AG04449 (cell line): ENCODE measurements at places on chromosomes 2 and 18.

DNA sequence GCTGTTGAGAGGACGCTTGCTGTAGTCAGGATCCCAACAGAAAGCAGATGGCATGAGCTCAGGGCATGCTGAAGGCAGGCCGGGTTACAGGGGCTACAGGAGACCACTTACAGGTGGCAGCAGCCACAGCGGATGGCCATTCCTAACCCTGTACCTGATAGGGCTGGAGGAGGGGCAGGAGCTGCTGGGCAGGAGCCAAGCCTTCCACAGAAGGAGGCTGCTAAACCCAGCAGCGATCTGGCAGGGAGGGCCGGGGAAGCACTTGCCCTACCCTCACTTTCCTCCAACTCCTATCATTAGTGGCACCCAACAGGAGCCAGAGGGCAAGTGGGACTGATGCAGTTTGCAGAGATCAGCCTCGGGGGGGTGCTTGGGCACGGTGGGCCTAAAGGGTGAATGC is 2.0 kb downstream of the ASB18 start:
- DNase-seq, result no peak

DNA sequence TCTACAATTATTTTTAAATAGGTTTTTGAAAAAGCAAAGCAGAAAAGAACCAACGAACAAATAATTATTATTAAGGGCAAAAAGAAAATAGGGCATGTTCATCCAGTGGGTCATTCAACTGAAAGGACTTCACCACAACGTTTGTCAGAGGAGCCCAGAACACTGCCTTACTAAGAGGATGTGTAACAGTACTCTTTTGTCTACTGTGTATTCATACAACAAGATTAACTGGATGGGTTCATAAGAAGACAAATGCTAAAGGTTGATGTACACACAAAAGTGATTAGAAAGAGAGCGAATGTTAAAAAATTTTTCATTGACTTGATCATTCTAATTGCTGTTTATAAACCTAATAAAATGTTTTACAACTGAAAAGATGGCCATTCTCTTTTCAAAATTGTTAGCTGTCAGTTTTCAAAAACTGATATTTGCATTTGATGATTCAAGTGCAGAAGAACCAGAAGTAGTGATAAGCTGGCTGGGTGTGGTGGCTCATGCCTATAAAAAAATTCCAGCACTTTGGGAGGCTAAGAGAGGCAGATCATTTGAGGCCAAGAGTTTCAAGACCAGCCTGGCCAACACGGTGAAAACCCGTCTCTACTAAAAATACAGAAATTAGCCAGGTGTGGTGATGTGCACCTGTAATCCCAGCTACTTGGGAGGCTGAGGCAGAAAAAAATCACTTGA is 33.1 kb downstream of the MGAT4A start:
- DNase-seq, result no peak

- DNase-seq, result no peak
Observed at GRCh38 chr18:42706618-42707017, 408.9 kb downstream of the RIT2 start.

GRCh38 chr2:170265321-170265720 is 87.4 kb downstream of the MYO3B start:
- no peak for DNase-seq

- no peak for DNase-seq
Observed at GRCh38 chr18:35581546-35581897, at the start of gene GALNT1. Gene GALNT1, plus strand, starts transcription at chr18:35581740. Its CDS starts 72,923 bp downstream, at chr18:35654663.

DNA sequence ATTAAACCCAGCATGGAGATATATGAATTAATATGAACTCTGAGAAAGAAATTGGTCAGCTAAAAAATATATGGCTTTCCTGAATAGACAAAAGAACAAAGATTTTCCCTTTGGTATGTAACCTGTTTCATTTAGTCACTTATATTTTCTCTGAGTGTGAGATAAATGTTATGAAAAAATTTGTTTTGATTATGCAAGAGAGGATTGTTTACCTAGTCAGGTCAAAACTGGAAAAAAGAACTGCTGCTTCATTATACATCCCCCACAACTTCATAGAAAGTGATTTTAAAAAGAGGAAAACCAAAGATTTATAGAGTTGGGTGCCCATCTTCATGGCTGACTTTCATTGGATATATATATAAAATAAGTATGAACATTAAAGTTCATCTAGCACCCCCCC is 242.2 kb upstream of the FN1 start:
- DNase-seq, result no peak

GRCh38 chr2:147567136-147567535 is 277.7 kb upstream of the ACVR2A start:
- DNase-seq, result no peak

- DNase-seq, result no peak
Observed at GRCh38 chr2:189555232-189555631, 25.4 kb downstream of the SLC40A1 start.

GRCh38 chr2:183215917-183216316 is 91.7 kb downstream of the NUP35 start:
- DNase-seq, result no peak

DNA sequence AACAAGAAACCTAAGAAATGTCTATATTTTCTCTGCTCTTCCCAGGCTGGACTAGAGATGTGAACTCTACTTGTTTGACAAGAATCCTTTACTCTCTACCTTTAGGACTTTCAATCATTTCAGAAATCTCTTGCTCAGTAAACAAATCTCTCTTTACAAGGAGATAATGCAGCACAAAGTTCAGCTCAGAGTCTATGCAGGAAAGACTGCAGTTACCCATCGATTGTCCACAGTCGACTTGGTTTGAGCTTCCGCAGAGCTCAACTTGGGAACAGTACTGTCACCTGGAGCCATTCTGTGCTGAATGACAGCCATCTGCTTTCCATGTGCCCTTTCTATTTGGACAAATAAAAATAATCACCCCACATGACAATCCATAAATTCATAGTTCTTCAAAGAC is 259.7 kb upstream of the STON1 start:
- DNase-seq, result no peak

DNA sequence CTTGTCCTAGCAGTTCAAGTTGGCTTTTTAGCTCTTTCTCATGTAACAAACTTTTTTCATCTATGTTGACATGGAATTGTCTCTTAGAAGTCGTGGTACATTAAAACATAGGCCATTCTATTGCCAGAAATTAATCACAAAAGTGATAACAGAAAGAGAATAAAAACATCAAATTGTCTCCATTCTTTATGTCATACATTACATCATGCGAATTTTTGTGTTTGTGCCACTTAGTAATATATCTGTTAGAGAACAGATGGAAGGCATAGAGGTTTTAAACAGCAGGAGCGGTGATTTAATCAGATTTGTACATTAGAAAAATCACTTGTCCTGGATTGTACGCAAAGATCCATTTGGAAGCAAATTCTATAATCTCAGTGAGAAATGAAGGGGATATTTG is 136.5 kb upstream of the CDH20 start:
- DNase-seq, result no peak

- DNase-seq, result no peak
Observed at GRCh38 chr18:69885841-69886531, 61.7 kb downstream of the CD226 start.

DNA sequence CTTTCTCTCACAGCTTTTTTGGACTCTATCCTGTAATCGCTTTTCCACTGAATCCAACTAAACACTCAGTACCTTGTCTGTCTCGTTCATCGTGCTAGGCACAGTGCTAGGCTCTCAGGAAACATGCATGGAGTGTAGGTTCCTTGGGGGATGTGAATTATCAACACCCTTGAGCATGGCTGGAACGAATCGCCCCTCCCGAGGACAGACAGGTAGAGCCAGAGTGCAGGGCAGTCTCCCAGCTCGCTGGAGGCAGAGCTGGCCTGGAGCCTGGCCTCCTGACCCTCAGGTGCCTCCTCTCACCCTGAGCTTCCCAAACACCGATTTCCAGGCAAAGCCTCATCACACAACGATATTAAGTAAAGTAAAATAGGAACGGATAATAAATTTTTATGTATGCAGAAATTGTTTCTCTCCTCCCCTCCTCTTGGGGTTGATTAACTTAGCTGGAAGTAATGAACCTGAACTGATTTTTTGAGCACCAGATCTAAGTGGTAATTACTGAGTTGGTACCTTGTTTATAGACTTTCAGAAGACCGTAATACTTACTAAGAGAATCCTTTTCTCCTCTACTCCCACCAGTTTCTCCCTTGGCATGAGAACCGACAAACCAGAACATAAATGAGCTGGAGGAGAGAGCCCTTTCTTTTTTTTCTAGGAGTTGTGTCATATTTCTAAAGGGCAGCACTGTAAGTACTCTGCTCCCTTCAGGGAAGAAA is 90.5 kb downstream of the MSH2 start:
- DNase-seq, result no peak

- DNase-seq, result no peak
Observed at GRCh38 chr2:108304975-108305374, 16.3 kb downstream of the SULT1C2 start.

- DNase-seq, result no peak
Observed at GRCh38 chr2:75614162-75614651, 32.4 kb upstream of the MRPL19 start.

DNA sequence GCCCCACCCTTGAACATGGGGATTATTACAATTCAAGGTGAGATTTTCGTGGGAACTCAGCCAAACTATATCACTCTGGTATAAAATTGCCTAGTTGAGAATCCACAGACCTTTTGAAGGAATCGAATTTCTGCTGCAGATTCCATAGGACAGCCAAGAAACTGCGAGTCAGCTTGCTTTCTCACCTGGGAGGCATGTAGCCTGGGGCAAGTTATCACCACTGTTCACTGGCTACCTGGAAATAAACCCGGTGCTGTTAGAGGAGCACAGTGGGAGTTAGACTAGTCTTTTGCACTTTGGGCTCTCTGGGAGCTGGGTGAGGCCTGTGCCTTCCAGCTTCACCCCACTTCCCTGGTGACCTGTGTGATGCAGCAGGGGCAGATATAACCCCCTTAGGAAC is 1043.5 kb downstream of the TDRD15 start:
- DNase-seq, result no peak

DNA sequence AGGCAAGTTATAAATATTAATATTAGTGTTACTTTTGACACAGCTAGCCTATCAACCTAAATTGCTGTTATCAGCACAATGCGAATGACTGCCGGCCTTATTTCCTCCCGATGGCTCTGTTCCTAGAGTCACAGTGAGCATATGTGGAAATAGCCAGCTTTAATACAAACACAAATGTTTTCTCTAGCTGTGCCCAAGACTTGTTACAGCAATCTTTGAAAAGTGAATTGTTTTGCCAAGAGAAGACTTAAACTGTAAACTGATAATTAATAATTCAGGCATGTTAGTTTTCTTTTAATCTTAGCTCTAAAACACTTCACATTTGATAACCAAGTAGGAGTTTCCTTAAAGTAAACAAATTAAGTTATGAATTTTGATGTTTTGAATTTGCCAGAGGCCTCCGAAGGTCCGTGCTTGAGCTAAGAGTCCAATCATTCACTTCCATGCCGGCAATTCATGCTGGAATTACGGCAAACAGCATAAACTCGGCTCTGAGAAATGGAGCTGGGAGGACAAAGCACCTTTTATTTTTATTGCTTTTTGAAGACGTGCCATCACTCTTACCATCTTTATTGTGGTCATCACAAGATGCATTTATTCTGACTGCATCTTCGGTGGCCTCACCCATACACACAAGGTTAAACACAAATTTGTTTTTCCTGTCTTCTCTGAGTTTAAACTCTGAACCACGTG is 184.5 kb upstream of the CWC22 start:
- no peak for DNase-seq

- DNase-seq, result no peak
Observed at GRCh38 chr2:74078466-74078865, 69.2 kb downstream of the BOLA3 start.

- DNase-seq, result no peak
Observed at GRCh38 chr2:172931918-172932520, 143.6 kb upstream of the MAP3K20 start.

DNA sequence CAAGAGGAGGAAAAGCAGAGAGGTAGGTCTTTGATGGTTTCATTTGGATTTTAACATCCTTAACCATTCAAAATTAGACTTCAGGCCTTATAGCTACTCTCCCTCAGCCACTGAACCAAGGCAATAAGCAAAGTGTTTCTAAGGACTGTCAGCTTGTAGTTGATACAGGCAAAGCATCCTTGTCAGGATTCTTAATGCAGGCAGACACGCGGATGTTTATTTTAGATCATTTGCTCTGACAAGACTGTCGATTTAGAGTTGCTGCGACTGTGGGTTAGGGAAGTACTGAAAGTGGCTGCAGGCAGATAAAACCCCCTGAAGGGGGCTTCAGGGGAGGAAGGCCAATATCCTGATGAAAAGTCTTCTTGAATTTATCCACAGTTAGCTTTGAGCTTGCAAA is 46.6 kb downstream of the CDH20 start:
- no peak for DNase-seq

- DNase-seq, result no peak
Observed at GRCh38 chr2:30447149-30448045, at the start of gene LCLAT1. Gene LCLAT1, plus strand, starts transcription at chr2:30447246. Its CDS starts 78,345 bp downstream, at chr2:30525591.

DNA sequence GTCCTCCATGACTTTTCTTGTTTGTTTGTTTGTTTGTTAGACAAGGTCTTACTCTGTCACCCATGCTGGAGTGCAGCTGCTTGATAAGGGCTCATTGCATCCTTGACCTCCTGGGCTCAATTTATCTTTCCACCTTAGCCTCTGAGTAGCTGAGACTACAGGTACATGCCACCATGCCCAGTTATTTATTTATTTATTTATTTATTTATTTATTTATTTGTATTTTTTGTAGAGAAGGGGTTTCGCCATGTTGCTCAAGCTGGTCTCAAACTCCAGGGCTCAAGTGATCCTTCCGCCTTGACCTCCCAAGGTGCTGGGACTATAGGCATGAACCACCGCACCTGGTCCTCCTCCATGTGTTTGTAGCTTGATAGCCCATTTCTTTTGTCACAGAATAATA is 37.9 kb downstream of the NBEAL1 start:
- no peak for DNase-seq

DNA sequence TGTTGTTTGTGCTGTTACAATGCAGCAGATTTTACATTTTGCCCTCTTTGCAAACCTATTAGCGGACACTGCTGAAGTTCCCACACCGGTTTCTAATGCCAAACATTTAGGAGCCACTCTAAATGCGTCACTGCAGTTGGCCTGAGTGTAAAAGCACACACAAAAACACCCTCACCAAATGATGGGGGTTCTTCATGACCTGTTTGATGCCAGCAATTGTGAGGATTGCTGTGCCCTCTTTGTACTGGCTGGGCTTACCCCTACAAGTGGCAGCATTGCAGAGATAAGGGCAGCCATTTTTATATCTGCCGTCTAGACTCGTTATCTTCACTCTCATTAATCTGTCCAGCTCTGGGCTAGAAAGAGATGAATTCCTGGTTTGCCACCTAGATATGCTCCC is 85.3 kb downstream of the NRP2 start:
- no peak for DNase-seq

DNA sequence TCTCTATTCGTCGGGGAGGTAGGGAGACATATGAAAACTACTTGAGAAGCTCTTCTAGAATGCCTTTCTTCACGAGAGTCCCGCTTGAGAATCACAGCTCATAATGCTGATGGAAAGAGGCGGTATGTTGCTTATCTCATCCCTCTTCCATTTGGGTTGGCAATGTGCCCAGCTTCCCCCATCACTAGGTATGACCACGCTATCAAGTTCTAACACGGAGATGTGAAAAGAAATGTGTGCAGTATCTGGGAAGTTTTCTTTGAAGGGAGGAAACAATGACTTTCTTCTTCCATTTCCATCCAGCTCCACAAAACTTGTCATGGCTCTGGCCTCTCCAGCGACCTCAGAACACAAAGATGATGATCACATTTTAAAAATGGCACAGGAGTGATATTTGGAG is 742.4 kb downstream of the DCDC2C start:
- DNase-seq, result no peak

- DNase-seq, result no peak
Observed at GRCh38 chr2:231182513-231182899, 15.9 kb upstream of the ARMC9 start.
